ENCODE measurements at places on chromosomes 1 and 21.

GRCh38 chr1:36380143-36380619 lies 5.5 kb downstream of the STK40 start:
- DNase-seq = no peak

- no peak for DNase-seq
Measured at GRCh38 chr1:201317551-201317950, 34.2 kb downstream of the PKP1 start.

DNA sequence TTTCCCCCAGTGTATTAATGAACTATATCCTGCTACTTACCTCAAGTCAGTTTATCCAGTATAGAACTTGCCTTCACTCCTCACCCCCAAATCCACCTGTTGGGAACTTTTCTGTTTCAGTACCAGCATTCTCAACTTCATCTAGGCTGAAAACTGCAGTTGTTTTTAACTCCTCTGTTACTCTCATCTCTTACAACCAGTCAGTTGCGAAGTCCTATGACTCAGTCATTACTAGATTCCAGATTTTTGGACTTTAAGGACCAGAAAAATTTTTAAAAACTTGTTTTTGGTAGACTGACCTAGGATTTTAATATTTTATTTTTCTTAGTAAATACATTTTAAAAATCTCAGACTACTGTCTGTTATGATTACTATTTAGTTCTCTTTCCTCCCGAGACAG lies 8.1 kb downstream of the GNAI3 start:
- DNase-seq = no peak

DNA sequence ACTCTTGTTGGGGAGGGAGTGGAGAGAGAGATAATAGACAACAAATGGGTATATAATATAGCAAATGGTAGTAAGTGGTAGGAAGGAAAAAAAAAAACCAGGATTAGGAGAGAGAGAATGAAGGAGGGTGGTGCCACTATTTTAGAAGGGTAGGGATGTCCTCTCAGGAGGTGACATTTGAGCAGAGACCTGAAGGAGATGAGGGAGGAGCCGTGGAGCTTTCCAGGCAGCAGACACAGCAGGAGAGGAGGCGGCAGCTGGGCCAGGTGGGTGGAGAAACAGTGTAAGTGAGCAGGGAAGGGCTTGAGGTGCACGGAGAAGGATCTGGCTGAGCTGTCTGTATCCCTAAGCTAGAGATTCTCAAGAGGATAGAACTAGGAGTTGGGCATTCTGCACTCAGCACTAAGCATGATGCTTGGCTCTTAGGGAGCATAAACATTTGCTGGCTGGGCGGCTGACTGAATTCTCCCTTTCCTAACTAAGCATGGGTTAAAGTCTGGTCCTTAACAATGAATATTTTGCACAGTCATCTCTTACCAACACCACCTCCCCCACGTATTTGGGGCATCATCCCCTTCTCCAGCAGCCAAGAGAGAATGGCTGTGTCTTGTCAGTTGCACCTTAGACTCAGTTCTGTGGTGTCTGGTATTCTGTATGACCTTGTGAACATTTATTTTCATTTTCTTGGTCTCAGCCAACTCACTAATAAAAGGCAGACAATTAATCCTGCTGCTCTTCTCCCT lies 27.6 kb upstream of the SARS1 start:
- no peak for DNase-seq

- DNase-seq = no peak
Measured at GRCh38 chr1:31822766-31823165, 6.9 kb upstream of the SPOCD1 start.

DNA sequence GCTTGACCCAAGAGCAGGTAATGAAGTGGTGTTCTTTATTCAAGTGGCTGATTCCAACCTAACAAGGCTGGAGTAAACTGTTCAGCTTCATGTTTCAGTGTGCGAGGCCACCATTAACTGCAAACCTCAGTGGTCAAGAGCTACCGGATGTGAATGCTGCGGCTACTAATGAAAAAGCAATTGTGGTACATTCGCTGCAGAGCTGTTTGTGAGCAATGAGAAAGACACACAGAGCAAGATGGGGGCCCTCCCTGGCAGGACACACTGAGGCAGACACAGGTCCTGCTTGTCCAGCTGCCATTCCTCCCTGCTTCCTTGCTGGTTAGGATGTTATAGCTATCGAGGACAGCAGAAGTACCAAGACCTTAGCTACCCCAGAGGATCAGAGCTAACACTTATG lies 26.1 kb downstream of the SYF2 start:
- no peak for DNase-seq

GRCh38 chr1:31614414-31615005 lies 3.0 kb upstream of the HCRTR1 start:
- no peak for DNase-seq

- DNase-seq = no peak
Measured at GRCh38 chr1:35500439-35500838, 56.8 kb downstream of the KIAA0319L start.

DNA sequence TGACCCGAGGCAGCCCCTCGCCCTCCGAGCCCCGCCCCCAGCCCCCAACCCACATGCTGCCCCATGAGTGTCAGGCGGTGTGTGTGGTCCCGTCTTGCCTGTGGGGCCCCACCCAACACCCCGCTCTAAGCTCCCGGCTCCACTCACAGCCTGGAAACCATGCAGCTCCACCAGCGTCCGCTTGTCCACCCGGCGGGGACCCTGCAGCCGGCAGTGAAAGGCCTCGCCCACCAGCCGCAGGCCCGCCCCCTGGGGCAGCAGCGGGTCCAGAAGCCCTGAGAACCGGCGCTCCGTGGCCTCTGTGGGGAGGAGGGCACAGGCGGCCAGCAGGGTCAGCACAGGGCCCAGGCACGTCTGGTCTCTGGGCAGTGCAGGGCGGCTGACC lies 2.7 kb downstream of the C1QTNF12 start:
- no peak for DNase-seq

GRCh38 chr1:83500531-83500930 lies 498.4 kb downstream of the TTLL7 start:
- DNase-seq = no peak

DNA sequence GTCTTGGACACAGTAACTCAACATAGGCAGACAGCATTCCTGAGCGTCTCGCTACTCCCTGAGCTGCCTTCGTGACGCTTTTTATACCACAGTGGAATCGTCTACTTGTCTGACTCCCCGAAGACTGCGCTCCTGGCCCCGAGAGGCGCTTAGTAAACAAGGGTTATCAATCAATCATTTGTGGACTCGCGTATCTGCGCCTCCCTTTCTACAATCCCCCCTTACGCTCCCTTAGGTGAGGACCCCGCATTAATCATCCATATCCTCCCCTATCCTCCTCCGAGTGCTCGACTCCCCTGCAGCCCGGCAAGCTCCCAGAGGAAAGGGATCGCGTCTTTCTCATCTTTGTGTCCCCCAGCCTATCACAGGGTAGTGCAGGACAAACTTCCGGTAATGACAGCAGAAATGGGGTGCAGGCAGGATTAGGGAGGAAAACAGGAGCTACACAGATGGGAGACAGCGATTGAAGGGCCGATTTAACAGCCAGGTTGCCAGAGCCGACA lies 522 bp downstream of the TMEM59 start:
- DNase-seq = peak; percentile 81

DNA sequence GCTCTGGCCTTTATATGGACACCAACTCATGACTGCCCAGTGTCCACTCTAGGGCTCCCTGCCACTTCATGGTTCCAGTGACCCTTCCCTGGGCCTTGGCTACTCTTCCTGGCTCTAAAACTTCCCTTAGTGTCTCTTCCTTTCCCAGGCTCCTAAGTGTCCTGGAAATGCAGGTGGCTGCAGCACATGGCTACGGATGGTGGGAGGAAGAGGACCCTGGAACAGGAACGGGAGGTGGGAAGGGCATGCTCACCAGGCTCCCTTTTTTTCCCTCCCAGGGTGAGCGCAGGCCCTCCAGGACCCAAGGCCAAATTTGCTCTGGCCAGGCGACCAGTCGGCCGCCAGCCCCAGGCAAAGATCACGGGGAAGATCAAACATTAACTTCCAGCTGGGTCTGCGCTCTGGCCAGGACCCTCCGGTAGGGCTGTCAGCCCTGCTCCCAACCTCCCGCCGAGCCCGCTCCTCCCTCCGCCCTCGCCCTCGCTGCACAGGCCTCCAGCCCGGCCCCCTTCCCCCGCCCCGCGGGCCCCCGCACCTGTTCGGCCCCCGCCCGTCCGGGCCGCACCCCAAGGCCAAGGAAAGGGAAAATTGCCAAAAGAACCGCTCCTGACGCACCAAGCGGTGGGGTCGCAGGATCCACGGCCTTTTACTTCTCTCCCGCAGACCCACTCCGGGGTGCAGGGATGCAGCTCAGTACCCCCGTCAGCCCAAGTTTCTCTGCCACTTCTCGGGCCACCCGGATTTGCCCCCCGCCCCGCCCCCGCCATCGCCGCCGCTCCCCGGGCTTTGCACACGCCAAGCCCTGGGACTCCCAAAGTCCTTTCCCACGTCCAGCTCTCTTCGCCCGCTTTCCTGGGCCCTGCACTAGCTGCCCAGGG lies 894 bp downstream of the TCEA3 start:
- no peak for DNase-seq

- peak; percentile 14 for DNase-seq
Measured at GRCh38 chr1:210857705-210858104, 276.2 kb downstream of the KCNH1 start.

DNA sequence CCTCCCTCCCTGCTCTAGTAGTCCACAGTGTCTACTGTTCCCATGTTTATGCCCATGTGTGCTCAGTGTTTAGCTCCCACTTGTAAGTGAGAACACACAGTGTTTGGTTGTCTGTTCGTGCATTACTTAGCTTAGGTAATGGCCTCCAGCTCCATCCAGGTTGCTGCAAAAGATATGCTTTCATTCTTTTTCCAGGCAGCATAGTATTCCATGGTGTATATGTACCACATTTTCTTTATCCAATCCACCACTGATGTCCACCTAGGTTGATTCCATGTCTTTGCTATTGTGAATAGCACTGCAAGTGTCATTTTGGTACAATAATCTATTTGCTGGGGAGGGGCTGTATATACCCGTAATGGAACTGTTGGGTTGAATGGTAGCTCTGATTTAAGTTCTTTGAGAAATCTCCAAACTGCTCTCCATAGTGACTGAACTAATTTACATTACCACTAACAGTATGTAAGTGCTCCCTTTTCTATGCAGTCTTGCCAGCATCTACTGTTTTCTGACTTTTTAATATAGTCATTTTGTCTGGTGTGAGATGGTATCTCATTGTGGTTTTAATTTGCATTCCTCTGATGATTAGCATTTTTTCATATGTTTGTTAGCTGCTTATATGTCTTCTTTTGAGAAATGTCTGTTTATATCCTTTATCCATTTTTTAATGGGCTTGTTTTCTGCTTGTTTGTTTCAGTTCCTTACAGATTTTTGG lies 191.9 kb upstream of the DMRTA2 start:
- no peak for DNase-seq

GRCh38 chr1:46169811-46170454 lies 5.0 kb upstream of the TSPAN1 start:
- DNase-seq = no peak

- peak; percentile 51 for DNase-seq
Measured at GRCh38 chr1:156571919-156572662, at the start of gene IQGAP3. Gene IQGAP3 (minus strand): TSS chr1:156572565. CDS start chr1:156572529, 36 bp downstream.

GRCh38 chr1:8562222-8562621 lies 244.3 kb downstream of the SLC45A1 start:
- DNase-seq = no peak

DNA sequence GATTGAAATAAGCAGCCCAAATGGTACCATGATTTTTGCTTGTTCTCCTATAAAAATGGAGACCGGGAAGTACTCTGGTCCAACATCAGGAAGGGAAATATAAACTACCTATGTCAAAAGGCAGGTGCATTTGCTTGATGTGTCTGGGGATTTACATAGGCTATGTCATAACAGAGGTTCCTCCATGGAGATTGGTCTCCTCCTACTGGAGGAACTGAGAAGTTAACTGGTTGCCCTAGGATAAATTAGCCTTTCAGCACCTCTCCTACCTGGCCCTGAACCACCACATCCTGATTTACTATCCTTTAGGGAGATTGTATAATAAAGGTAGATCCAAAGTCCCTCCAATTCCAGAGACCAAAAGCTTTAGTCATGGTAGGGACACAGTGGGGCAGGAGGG lies 1109.3 kb upstream of the B3GALT2 start:
- DNase-seq = peak; percentile 12

- DNase-seq = no peak
Measured at GRCh38 chr1:33379631-33380354, 51.1 kb downstream of the PHC2 start.

DNA sequence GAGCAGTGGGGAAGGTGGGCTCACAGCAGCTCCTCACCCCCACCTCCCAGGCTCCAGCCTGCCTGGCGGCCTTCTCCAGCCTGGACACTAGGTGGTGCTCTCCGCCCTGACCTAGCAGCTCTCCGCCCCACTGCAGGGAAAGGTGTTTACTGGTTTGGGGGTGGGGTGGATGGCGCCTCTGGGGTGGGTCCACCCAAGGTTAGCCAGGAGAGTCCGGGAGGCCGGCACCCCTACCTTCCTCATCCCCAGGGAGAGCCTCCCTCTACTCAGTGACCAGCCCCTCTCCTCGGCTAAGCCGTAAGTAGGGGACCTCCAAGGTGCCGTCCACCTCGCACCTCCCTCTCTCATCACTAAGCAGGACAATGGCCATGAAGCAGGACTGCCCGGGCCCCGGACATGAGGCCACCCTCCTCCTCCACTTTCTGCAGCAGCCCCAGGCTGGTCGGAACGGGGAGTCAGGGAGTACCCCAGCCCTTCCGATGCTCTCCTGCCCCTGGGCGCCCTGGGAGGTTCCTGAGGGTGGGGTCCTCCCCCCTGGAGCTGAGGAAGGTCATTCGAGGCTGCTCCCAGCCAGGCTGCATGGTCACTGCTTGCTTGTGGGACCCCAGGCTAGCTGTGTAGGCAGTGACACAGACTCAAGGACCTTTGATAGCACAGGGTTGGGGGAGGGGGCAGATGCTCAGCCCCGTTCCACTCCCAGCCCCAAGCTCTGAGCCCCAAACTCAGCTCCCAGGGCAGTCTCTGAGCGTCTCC lies 101.4 kb upstream of the VAMP3 start:
- DNase-seq = no peak

DNA sequence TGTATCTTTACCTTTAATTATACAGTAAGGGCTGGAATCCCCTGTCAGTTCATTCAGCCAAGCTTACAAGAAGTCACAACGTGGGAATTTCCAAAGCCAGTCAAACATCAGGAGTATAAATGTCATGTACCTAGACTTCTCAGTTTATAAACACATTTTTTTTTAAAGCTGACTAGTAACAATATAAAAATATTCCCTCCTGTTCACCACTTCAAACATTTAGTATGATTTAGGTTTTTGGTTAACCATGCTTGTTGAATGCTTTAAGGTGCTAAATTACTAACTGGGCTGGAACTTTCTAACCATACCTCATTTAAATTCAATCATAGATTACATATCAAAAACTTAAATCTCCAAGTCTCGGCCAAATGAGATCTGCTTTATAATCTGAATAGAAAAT lies 44.0 kb downstream of the JAK1 start:
- no peak for DNase-seq

- peak; percentile 4 for DNase-seq
Measured at GRCh38 chr1:36703526-36704208, 221.0 kb upstream of the CSF3R start.

GRCh38 chr1:113991467-113991997 lies 12.3 kb downstream of the OLFML3 start:
- DNase-seq = no peak
